ENCODE measurements at places on chromosomes 3 and 15.

DNA sequence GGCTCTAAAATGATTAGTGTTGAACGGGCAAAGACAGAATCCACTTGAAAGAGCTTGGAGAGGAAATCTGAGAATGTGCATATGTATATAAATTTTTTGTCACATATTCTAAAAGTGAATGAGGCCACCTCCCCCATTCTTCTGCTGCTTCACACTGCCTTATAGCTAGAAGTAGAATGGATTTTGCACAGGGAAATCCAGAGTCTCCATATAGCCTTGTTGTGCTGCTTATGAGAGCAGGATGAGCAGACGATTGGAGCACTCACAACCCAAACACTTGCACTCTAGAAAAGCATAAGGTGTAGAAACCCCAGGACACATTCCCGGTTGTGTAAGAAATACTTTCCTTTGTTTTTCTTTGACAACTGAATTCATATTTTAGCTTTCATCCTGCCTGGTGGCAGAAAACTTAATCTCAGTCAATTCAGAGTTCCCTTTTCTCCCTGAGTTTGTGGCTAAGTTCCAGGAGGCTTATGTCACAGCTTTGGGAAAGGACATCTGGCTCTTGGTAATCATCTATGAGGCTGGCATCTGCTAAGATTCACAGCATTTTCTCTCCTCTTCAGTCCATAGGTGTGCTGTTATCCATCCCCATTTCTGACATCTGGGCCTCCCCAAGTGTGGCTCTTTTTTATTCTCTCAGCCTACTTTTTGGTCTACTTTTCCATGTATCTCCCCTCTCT, 188.4 kb upstream of the PFN2 start:
- no peak for DNase-seq

DNA sequence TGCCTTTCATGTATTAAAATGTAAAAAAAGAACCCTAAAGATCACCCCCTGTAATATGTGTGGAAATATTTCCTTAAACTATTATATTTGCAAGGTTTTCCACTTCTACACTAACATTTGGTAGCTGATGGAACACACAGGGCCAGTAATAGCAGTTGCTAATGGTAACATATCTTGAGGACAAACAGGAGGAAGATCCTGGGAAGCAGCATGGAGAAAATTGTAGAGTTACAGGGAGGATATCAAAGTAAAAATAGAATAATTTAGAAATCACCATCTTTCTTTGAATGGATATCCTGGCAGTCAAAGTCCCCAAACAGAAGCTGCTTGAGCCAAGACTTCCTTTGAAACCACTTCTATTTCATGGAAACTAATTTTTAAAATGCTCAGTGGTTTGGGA, 29.5 kb upstream of the OSTN start:
- DNase-seq, result no peak

GRCh38 chr3:188119846-188120245, 34.1 kb upstream of the LPP start:
- DNase-seq, result no peak

GRCh38 chr15:45665261-45665660, 30.4 kb downstream of the SQOR start:
- DNase-seq, result no peak

DNA sequence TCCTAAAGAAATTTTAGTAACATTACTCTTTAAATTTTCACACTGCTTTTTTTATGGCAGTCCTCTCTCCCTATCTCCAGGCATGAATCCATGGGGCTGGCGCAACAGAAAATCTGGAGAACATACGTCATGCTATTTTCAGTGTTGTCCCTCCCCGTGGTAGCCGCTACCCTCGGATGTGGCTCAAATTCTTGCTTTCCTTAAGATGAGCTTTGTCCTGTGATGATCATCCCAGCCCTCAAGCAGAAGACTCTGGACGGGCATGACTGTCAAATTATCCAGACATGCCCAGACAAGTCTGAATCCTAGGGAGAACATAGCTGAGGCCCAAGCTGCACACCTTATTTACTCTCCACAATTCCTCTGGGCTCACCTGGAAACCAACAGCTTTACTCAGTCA, 49.1 kb downstream of the FMN1 start:
- no peak for DNase-seq

DNA sequence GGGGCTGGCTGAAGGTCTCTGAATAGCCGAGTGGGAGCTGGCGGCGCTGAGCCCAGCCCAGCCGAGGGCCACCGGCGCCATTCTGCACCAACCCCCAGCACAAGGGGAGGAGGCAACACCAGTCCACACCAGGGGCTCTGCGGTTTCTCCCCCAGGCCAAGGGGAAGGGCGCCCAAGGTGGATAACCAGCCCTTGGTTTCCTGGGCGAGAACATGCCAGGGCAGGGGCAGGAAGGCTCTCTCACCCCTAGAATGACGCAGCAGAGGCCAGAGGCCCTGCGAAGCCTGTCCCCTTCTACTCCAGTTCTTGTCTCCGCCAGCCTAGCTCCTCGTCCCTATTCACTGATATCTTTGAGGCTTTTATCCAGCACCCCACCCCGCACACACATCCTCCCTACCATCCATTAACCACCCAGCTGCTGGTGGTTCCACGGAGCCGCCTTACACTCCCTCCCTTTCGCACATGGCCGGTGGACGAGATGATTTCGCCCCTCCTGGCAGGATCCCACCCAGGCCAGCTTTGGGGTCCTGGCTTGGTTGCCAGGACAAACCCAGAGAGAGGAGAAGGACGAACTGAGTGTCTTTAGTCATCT, 1.3 kb downstream of the RBPMS2 start:
- no peak for DNase-seq

- DNase-seq, result no peak
These were observed 71.5 kb upstream of the GALNT15 start for GRCh38 chr3:16102905-16103364.
